Stimulated activated CD4-positive, alpha-beta T cell treated with anti-CD3 and anti-CD28 coated beads, Interleukin-4, amount 100 ng/mL, for 48 hours (primary cell): ENCODE measurements at places on chromosomes 11 and 22.

- DNase-seq = no peak
Observed at GRCh38 chr11:15852179-15852578, 504.2 kb downstream of the SOX6 start.

DNA sequence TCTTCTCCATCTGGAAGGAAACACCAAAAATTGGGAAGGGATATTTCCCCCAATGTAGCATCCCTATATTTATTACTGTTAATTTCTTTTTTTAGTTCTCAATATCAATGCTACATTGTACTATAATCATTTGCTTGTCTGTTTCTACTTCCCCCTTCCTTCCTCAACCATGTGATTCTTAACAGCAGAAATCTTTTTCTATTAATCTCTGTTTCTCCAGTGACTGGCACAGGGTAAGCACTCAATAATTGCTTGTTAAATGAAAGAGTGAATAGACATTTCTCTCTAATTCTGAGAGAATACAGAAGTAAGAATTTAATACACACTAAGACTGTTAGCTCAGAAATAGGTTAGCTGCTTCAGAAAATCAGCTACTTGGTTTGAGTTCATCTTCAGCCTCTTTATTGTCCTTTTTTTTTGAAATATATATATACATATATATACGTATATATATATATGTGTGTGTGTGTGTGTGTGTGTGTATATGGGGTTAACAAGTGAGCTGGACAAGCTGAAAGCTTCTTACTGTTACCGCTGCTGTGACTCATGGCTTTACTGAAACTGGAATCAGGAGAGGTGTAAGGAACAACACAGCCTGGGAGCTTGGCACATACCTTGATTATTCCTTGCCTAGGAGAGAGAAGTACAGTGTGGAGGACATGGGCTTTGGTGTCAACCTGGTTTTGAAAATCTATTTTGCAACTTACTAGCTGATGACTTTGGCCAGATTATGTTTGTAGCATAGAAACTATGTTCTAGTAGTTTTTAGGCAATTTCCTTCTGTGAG lies 26.2 kb upstream of the PDE3B start:
- no peak for DNase-seq

DNA sequence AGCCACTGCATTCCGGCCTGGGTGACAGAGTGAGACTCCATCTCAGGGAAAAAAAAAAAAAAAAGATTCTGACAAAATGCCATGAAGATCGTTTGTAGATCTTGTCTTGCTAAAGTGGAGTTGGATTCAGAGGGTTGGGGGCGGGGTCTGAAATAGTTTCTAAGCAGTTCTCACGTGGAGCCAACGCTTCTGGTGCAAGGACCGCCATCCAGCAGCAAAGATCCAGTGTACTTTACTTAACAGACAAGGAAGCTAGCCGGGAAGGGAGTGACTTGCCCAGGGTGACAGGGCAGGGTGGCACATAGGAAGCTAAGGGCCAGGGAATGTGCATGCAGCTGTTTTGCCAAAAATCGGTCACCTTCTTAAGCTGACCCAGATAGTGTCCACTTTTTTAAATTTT lies 27.4 kb downstream of the APOL1 start:
- no peak for DNase-seq

DNA sequence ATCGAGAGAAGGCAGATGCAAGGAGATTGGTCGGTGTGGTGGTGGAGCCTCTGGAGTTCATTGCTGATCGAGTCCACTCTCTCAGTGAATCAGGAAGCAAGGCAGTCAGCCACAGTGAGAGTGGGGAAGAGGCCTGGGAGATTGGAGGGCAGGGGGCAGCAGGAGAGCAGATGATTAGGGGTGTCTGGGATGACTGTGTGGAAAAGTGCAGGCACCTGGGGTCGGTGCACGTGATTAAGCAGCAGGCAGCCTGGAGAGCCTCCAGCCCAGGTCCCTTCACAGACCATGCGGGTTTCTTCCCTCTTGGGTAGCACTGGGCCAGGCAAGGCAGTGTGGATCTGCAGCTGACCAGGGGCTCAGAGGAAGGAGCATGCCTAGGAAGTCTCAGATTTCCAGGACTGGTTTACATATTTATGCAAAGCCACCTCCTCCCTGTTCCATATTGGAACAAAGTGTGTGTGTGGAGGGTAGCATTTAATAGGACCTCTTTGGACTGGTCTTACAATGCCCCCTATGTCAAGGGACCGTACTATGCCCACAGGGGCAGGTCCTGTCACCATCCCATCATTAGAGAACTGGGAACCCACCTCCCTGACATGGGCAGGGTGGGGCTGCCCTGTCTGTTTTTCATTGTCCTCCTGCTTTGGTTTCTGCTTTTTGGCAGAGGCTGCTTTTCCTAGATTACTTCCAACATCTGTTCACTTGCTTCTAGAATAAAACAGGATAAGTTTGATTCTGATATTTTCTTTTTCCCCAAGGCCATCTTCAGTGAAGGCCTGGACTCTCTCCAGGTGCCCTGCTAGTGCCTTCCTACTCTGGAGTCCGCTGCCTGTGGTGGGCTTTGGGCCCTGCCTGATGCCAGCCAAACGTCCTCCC lies 14.0 kb upstream of the GDPD5 start:
- no peak for DNase-seq

DNA sequence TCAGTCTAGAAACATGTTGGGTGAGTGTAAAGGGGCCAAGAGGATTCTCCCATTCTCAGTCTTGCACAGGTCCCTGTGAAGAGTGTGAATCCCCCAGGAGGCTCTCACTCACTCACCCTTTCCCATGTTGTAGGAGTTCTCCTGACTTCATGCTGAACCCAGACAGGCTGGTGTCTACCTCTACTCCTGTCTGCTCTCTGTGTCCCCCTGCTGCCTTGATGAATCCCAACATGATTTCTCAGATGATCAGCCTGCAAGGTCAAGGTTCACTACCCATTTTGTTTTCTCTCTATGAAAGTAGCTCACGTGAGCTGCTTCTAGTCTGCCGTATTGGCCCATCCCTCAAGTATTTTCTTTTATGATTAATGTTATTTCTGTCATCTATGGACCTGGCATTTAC lies 500.6 kb downstream of the ETS1 start:
- no peak for DNase-seq

DNA sequence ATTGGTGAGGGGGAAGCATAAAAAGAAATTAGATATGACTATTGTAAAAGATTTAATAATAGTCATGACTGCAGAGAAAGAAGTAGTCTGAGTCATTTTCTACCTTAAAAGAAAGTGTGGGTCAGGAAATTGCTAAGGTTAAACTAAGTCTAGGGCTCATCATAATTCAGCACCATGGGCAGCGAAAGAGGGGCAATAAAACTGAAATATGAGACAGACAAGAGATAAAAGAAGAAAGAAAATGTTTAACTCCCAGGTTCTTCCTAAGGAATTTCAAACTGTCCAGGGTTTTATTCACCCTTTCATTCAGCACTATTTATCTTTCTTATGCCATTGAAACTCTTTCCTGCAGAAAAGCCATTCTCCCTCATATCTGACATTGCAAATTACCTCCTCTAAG lies 114.4 kb upstream of the API5 start:
- DNase-seq = no peak

DNA sequence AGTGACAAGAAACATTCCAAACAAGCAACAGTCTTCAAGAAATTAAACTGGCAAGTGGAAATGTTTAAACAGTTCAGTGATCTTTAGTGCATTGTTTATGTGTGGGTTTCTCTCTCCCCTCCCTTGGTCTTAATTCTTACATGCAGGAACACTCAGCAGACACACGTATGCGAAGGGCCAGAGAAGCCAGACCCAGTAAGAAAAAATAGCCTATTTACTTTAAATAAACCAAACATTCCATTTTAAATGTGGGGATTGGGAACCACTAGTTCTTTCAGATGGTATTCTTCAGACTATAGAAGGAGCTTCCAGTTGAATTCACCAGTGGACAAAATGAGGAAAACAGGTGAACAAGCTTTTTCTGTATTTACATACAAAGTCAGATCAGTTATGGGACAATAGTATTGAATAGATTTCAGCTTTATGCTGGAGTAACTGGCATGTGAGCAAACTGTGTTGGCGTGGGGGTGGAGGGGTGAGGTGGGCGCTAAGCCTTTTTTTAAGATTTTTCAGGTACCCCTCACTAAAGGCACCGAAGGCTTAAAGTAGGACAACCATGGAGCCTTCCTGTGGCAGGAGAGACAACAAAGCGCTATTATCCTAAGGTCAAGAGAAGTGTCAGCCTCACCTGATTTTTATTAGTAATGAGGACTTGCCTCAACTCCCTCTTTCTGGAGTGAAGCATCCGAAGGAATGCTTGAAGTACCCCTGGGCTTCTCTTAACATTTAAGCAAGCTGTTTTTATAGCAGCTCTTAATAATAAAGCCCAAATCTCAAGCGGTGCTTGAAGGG lies 6.0 kb downstream of the MALAT1 start:
- DNase-seq = no peak

DNA sequence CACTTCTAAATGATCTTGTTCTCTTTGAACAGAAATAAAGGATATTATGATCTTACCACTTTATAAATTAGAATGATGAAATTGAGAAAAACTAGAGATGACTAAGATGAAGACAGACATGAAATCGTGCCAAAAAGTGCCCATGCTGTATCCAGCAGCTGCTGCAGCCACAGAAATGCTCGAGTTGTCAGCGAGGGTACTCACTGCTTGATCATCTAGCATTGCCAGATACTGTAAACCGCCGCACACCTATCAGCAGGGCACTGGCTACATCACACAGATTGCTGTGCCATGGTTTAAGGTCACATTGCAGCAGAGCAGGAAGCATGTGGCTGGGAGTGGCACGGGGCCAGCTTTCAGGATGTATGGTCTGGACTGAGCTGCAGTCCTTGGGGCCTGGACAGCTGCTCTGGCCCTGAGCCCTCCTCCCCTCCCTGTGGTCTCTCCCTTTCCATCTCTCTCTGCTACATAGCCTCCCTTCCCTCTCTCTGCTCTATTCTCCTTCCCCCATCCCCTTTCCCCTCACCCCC lies 51.0 kb upstream of the SEPTIN5 start:
- no peak for DNase-seq

- peak; percentile 7 for DNase-seq
Observed at GRCh38 chr11:32891657-32892354, 805 bp upstream of the QSER1 start.
